ENCODE measurements at places on chromosomes 16 and 17.

- peak; percentile 89 for DNase-seq
Observed at GRCh38 chr17:17712268-17712924, 31.1 kb downstream of the RAI1 start.

- DNase-seq: peak; percentile 92
Observed at GRCh38 chr16:67268136-67268579, 11.2 kb upstream of the PLEKHG4 start.

DNA sequence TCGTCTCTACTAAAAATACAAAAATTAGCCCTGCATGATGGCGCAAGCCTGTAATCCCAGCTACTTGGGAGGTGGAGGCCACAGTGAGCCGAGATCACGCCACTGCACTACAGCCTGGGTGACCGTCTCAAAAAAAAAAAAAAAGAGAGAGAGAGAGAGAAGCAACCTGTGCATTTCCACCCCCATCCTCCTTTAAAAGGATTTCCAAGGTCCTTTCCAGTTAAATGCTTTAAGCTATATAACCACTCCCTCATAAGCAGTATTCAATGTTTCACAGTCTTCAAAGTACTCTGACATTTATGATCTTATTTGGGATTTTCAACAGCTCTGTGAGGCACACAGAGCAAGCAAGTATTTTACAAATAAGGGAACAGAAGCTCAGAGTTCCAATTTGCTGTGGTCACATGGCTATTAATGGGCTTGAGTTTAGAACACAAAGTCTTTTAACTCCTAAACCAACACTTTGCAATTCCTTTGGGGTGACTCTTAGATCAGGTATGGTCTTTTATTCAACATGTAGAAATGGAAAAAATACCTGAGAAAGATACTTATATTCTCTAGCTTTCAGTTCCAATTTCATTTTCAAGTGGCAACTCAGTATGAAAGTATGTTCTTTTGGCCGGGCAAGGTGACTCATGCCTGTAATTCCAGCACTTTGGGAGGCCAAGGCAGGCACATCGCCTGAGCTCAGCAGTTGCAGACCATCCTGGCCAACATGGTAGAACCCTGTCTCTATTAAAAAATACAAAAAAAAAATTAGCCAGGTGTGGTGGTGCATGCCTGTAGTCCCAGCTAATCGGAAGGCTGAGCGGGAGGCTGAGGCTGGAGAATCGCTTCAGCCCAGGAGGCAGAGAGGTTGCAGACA, 31.3 kb downstream of the SPOP start:
- peak; percentile 93 for DNase-seq

DNA sequence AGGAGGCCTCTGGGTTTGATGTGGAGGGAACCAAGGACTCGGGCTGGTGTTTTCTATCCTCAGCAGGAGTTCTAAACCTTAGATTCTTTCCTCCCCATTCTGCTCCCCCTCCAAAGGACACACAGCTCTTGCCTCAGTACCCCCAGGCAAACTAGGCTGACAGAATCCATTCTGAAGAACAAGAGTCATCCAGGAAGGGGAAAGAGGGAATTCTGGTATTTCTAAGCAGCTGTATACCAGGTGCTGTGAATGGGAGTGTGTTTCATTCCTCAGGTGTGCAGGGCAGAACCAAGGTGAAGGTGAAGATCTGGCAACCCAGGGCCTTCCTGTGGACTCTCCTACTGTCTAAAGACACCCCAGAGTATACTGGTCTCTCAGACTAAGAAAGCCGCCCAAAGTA, 4.1 kb downstream of the INPP5K start:
- peak; percentile 19 for DNase-seq

DNA sequence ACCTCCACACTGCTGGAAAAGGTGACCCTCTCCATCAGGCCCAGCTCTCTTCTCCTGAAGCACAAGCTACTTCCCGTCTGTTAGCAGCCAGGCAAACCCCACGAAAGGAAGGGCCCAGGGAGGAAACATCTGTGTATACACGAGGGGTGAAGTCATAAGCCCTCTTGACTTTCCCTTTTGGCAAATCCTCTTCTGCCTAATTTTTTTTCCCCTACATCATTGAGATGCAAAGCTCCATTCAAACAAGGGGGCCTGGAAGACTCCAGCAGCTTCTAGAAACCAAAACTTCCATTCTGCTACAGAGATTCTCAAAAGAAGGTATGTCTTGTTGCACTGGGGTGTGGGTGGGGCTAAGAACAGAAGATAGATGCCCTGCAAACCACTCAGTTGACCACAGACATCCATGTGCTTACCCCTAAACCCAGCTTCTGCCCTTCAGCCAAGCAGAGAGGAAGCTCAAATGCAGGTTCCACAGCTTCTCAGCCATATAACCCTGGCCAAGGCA, 145.6 kb upstream of the RCVRN start:
- DNase-seq: no peak

DNA sequence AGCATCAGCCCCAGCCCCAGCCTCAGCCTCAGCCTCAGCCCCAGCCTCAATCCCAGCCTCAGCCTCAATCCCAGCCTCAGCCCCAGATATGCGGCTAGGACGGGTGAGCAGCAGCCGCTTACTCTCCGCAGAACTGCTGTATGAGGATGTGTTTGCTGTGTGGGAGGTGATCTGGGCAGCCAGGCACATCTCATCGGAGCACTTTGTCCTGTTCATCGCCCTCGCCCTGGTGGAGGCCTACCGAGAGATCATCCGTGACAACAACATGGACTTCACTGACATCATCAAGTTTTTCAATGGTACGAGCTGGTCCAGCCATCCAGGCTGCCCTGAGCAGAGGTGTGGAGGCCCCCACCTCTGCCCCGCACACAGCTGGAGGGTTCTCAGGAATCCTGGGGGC, 22.0 kb downstream of the MNT start:
- no peak for DNase-seq

DNA sequence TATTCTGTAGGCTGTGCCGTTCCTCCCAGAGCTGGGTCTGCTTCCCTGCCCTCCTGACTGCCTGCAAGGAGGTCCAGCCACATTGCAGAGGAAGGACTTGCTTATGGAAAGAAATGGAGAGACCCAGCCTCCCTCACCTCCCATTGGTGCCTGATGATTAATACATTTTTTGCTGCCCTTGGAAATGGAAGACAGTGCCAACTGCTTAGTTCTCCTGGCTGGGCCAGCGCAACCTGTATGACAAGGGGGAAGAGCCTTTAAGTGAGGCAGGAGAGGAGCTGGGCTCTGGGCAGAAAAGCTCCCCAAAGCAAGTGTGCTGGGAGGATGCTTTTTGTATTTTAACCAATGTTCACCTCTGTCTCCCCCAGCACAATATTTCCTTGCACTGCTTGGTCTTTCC, 238.5 kb downstream of the SOX9 start:
- no peak for DNase-seq

DNA sequence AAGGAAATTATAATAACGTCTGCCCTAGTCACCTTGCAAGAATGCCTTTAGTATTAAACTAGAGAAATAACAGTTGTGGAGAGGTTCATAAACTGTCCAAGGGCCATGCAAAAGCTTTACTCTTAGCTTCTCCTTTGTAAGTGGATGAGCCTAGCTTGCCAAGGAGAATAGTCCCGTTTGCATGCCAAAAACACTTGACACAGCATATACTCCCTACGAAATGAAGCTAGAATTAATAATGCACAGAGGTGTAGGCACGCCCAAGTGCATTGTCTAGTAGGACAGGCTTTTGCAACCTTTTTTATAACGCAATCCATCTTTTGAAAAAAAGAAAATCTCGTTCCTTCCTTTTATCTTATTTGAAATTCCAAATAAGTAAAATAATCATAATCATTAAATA, 12.8 kb upstream of the CDRT4 start:
- no peak for DNase-seq

GRCh38 chr17:65173284-65173793, 36.2 kb downstream of the RGS9 start:
- peak; percentile 88 for DNase-seq

DNA sequence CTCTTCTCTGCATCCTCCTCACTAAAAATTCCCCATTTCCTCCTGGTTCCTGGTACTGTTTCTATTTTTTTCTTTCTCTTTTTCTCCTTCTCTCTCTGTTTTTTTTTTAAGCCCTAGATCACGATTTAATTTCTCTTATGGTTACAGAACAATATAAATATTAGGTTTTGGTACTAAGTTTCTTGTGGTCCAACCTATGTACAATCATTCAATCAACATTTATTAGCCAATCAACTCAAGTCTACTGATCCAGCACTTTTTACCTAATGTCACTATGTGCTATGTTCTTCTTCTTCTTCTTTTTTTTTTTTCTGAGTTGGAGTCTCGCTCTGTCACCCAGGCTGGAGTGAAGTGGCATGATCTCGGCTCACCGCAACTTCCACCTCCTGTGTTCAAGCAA, 12.6 kb downstream of the RTN4RL1 start:
- no peak for DNase-seq

DNA sequence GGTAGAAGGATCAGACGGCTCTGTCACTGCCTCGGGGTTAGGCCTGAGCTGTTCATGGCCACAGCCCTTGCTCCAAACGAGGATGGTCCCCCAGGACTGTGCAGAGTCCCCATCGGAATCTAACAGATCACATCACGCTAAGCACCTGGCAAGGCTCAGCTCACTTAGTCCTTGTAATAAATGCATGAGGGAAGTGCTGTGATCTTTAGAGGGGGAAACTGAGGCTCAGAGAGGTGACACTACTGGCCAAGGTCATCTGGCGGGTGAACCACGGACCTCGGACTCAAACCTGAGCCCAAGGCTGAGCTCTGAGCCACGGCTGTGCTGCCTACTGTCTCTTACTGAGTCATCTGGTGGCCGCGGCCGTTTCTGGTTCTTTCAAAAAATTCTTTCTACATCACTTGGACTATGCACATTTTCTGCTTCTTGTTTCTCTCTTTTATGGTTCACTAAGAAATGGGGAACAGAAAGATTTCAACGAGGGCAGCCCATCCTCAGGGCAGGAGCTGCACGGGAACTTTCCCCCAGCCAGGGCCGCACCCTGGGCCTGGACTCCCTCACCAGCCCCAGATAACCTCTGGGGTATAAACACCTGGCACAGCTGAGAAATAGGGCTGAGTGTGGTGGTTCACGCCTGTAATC, 55.6 kb downstream of the COTL1 start:
- DNase-seq: no peak

- no peak for DNase-seq
Observed at GRCh38 chr16:1042866-1043265, 29.7 kb upstream of the SSTR5 start.

DNA sequence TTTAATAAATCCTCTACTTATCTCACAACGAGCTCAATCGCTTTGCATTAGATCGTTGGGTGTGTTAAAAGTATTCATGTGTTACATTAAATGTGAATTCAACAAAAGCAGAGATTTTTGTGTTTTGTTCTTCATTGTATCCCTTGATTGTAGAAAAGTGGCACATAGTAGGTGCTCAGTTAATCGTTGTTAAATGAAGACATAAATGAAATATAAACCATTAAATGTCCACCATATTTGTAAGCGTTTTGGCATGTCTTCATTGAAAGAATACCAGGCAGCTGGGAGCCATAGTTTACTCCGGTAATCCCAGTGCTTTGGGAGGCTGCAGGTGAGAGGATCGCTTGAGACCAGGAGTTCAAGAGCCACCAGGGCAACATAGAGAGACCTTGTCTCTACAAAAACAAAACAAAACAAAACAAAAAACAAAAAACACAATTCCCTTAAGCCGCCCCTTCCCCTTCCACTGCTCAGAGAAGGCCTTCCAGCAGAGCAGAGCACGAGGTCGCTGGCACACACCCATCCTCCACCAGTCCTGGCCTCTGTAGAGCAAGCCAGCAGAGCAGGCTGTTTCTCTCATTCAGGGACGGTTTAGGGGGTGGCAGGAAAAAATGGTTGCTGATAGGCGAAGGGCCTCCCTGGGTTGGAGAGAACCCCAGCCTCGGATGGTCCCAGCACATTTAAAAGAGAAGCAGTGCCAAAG, 673 bp upstream of the CHD9 start:
- DNase-seq: peak; percentile 30

DNA sequence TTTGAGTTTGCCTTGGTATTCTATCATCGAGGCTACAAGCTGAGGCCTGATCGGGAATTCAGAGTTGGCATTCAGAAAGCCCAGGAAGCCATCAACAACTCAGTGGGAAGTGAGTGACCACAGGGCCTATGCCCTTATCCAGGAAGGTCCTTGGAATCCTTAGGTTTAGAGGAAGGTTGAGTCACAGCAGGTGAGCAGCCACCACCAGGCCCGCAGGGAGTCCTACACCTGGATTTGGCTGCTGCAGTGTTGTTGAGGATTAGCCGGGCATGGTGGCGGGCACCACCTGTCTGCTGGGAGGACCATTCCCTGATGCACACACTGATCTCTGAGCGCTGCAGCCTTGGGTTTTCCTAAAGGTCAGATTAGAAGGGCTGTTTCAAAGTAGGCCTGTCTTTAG, 5.2 kb downstream of the ODAD4 start:
- no peak for DNase-seq

All from kidney tubule cell (primary cell).